ENCODE measurements at places on chromosomes 3 and 15.

DNA sequence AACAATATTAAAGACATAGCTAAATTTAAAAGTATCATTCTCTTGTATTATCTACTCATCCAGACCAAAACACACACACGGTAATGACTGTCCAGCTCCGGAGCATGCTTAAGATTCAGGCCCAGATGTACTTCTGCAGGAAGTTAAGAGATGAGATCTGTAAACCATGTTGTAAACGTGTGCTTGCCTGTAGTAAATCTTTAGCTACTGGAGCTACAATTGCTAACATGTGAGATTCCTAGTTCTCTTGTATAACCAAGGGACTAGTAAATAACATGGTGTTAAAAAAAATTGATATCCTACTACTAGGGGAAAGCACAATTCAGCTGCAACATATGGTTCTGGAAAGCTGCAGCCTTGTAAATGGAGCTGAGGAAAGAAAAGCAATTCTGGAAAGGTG is 651.7 kb upstream of the CCDC54 start:
- no peak for DNase-seq

GRCh38 chr3:68876112-68876713 is 56.1 kb downstream of the TAFA4 start:
- peak; percentile 85 for DNase-seq

- no peak for DNase-seq
These were observed 1086.9 kb downstream of the DIPK2A start for GRCh38 chr3:145058483-145058882.

- DNase-seq: no peak
These were observed 5.0 kb upstream of the FOXB1 start for GRCh38 chr15:59998950-59999611.

DNA sequence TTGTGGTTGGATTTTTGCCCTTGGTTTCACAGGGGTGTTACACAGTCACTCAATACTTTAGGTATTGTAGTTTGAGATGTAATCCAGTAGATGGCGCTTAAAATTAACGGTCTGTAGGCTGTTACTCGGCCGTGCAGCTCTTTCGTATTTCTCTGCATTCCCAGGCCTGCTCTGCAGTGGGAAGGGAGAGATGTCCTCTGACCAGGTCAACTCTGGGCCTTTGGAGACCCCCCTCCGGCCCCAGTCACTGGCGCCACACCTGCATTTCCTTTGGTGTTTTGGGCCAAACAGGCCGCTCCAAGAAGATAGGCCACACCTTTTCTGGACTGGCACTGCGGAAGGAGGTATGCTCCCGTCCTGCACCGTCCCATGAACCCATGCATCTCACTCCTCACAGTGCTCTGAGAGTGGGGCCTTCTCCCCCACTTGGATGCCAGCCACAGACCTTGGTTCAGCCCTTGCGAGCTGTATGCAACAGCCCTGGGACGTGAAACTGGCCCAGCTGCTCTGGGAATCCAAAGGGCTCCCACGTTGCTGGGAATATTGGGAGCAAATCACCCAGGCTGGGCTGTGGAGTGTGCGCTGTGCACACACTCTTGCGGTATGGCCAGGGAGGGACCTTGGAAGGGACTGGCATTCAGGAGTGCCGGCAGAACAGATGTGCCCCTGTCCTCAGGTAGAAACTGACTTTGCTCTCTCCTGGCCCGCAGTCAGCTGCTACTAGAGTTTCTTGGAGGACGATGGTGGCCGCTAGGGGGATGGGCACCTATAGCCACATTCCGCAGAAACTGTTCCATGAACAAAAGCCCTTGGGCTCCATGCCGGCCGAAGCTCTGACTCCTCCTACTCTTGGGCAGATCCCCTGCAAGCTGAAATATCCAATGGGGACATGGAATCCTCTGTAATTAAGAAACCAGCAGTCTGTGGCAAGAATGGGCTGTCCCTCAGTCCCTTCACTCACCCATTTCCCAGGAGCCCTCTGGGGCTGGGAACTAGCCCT is 410.5 kb upstream of the CADM2 start:
- peak; percentile 9 for DNase-seq

DNA sequence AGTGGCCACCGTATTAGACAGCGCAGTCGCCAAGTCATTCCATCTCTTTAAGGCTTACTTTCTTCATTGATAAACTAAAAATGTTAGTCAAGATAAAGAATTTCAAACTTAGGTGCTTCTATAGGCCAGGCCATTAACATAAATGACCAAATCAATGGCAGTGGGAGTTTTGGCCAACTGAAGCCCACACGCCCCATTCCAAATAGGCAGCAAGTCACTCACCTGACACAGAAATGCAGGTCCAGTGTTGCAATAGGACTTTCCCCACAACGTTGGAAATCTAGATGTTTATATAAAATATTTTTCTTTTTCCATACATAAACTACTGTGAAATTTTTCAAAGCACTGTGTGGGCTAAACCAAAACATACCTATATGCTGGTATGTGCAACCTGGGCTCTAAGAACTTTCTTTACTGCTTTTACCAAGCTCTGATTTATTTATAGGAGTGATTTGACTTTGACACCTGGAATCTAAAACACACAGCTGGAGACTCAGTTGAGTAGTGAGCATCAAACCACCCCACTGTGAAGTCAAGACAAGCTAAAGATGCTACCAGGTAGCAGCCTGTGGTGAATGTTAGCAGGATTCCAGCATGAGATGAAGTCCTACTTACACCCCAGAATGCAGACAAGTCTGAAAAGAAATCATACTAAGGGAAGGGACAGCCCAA is 15.1 kb downstream of the GOLIM4 start:
- DNase-seq: no peak

- DNase-seq: peak; percentile 88
These were observed at the start of gene RMDN3 for GRCh38 chr15:40754883-40755811. Gene RMDN3 (minus strand): TSS chr15:40755254. CDS start chr15:40754783, 471 bp downstream.

DNA sequence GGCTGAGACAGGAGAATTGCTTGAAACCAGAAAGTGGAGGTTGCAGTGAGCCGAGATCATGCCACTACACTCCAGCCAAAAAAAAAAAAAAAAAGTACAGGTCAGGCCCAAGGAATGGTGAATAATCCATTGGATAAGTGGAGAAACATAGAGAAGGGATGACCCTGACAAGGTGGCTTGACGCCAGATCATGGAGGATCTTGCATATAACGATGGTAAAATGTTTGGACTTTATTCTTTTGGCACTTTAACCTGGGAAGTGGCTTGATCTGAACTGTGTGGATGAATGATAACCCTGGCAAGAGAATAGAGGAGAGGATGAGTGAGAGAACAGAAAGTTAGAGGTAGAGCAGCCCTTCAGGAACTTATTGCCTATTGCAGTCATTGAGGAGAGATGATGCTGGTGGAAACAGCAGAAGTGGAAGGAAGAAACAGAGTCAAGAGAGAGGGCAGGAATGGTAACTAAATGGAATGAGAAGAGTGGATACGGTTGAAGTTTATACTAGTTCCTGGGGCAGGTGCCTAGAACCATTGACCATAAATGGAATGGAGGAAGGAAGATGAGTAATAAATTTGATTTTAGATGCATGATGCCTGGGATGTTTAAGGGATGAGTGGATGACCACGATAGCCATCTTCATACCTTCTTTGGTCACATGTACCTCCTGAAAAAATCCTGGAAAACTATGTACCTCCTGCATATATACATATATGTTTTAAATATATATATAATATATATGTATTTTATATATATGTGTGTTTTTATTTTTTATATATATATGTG is 57.8 kb downstream of the BLM start:
- DNase-seq: peak; percentile 79

DNA sequence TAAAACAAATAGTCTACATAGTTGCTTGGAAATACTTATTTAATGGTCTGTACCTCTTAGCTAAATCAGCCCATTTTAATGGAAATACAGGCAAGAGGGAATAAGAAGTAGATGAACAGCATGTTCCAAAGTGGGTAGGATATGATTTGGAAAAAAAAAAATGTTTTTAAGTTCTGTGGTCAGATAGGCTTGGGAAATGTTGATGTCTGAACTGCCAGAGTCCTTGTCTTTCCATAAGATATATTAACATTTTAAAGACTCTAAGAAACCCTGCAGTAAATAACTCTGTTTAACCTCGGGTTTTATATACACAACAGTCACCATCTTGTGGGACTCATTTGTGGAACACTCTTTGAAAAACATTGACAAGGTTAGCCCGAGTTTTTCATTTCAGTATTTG is 40.0 kb upstream of the PTPN23 start:
- DNase-seq: no peak

DNA sequence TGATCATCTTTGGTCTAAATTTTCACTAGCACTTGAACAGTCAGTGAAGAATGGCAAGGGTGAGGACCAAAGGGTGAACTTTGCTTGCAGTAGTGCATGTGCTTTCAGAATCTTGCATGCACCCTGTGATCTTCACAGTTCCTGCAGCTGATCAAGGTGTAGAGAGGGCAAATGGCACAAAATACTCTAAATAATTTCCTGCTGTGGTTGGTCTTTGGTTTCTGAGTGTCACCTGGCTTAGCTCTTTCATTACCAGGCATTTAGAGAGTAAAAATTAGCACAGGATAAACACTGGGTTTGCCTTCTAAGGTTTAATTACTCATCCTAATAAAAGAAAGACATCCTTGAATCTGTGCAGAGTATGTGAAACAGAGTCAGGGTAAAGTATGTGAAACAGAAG is 11.4 kb downstream of the TIPARP start:
- DNase-seq: no peak

- no peak for DNase-seq
These were observed 48.3 kb downstream of the TOPAZ1 start for GRCh38 chr3:44289882-44290462.

DNA sequence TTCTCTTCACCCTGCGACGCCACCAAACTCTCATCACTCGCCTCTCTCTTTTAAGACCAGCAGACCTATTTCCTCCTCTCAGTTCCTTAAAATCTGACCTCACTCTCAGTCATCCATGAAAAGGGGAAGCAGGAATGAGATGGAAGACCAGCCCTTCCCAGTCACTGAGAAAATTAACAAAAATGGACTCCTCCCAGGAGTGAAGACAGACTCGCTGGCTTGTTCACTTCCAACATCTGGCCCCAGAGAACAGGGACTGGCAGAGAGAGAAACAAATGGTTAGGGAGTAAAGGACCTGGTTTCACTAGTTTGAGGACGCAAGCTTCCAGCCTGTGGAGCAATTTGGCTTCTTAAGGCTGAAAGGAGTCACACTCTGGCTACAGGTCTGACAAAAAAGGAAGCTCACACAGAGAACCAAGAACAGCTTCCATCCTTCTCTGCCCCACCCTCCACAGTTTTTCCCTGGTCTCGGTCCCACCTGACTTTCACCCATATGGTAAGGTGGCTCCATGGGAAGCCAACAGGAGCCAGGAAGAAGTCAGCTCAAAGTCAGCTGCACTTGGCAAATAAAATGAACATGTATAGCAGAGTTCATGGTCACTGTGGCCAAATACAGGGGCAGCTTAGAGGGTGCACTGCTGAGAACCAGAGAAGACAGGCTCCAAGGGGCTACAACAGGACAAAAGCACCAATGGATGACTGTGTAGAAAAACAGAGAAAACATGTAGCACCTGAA is 57.2 kb downstream of the ITGB5 start:
- DNase-seq: no peak

DNA sequence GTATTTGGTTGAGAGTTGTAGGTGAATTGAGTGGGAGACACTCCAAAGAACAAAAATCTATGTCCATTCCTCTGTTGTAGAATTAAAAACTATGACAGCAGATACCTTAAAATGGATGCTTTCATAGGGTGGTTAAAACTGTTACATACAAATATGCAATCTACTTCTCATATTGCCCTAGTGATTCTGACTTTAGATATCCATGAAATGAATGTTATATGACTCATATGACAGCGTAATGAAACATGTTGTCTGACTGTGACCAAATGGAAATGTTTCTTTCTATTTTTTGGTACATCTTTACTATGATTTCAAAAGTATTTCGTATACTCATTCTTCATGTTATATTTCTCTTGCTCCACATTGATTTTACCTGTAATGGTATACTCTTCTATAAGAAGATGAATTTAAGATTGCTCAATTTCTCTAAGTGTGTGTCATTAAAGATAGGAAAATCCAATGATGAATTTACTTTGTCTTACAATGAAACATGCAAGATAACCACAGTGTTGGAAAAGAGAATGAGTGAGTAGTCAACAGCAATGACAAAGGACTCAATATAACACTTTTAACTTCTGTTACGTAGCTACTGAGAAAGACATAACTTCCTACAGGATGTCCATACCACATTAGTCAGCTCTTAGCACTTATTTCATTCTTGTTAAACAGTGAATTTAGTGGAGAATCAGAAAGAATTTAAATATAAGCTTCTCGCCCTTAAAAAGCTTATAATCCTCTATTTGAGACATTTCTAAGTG is 79.3 kb upstream of the LSAMP start:
- DNase-seq: no peak

GRCh38 chr3:49901366-49902339 is 2.0 kb downstream of the MST1R start:
- DNase-seq: no peak

GRCh38 chr15:78056714-78057269 is 20.7 kb downstream of the TBC1D2B start:
- DNase-seq: no peak

DNA sequence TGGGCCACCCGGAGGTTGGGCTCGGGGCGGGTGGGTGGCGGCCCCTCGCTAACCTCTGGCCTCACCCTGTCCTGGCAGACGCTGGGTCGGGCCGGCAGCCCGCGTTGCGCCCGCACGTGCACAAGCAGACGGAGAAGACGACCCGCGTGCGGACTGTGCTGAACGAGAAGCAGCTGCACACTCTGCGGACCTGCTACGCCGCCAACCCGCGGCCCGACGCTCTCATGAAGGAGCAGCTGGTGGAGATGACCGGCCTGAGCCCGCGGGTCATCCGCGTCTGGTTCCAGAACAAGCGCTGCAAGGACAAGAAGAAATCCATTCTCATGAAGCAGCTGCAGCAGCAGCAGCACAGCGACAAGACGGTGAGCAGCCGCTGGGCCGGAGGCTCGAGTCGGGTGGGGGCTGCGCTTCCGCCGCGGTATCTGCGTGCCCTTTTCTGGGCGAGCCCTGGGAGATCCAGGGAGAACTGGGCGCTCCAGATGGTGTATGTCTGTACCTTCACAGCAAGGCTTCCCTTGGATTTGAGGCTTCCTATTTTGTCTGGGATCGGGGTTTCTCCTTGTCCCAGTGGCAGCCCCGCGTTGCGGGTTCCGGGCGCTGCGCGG is 3.7 kb downstream of the ISL2 start:
- DNase-seq: peak; percentile 57

Data from cardiac fibroblast (primary cell).